ENCODE measurements at places on chromosomes 11 and 22.

DNA sequence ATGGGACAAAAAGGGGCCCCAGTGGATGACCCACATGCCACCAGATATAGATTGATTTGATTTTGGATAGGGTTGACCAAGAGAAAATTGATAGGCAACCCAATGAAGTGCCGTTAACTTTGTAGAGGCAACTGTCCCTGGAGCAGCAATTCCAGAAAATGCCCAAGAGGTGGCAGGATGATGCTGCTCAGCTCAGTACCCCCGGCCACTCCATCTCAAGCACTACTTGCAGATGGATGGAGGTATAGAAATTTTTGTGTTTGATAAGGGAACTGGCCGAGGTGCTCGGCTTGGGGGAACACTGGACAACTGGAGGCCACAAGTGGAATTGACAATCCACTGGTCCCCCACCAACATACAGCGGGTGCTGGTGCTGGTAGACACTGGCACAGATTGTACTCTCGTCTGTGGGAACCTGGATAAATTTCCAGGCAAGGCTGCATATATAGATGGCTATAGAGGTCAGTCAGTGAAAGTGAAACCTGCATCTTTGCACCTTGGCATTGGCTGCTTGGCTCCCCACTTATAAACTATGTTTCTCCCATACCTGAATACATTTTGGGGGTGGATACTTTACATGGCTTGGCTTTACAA is 86.3 kb downstream of the CCDC83 start:
- DNase-seq, result peak; percentile 60

DNA sequence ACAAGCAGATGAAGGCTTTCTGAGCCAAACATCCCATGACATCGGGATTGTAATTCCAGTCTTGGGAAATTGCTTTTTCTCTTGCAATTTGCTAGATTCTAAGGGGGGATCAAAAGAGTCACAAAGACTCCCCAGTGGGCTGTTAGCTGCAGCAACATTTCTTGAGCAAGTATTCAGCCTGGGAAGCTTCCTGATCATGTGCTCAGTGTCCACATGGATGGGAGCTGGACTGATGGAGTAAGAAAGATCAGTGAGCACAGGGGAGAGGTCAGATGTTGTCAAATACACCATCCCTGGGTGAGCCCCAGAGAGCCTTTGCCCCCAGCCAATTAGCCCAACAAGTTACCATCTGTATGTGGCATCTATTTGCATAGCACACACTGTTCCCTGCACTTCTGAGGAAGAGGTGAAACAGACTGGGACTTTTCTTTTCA is 10.2 kb upstream of the GRK3 start:
- no peak for DNase-seq

DNA sequence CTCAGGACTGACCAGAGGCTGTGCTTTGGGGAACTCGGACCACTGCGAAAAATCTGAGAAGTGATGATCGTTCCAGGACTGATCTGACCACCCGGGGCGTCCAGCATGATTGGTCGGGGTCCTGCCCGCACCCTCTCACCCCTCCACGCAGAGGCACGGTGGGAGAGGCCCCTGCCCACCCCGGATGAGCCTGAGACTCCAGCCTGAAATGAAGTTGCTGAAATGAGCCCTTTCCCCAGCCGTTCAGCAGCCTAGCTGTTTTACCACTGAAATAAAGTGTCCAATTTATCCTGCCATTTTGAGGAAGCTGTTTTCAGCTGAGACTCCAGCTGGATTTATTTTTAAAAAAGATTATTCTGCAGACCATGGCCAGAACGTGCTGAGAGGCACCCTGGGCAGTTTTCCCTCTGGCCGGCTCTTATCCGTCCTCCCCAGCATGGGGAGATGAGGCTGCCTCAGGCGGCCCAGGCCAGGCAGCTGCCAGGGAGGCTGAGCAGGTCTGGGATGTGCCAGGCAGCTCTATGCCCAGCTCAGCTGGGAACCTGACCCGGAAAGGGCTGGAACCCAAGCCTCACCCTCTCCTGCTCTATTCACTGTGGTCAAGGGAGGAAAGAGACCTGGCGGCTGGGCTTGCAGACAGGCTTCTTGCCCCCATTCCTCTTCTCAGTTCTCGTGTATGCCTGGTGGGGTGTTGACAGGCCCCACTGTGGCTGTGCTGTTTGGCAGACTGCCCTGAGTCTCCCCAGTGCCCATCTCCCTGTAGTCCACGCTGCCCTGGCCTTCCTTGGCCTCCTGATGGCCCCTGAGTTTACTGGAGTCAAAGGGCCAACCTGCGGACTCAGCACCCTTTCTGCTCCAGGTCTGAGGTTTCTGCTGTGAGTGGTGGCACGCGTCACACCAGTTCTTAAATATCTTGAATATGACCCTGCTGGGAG is 161.0 kb upstream of the B3GAT1 start:
- DNase-seq, result no peak

GRCh38 chr11:46387919-46388618 is 3.5 kb downstream of the CHRM4 start:
- DNase-seq, result no peak

- DNase-seq, result no peak
Measured at GRCh38 chr11:93613231-93613831, 48.2 kb upstream of the CEP295 start.

DNA sequence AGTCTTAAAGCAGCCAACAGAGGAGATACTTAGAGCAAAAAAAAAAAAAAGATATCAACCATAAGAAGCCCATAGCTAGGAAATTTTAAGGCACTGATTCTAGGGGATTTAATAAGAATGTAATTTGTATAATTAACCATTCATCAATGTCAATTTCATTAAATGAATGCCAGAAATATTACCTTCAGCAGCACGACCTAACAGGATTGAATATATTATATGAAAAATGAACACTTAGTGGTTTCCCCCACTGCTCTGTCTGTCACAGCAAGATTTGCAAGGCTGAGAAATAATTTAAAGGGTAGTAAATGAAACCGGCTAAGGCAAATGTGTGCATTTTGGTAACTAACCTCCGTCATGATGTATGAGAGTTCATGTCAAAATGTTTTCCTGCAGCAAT is 319.9 kb downstream of the KIRREL3 start:
- no peak for DNase-seq

GRCh38 chr22:50626314-50626849 is 1.6 kb downstream of the ARSA start:
- DNase-seq, result no peak

- DNase-seq, result peak; percentile 77
Measured at GRCh38 chr11:134331354-134332188, at the start of gene GLB1L2. Gene GLB1L2, plus strand, starts transcription at chr11:134331988. Its CDS starts 74 bp downstream, at chr11:134332062.

DNA sequence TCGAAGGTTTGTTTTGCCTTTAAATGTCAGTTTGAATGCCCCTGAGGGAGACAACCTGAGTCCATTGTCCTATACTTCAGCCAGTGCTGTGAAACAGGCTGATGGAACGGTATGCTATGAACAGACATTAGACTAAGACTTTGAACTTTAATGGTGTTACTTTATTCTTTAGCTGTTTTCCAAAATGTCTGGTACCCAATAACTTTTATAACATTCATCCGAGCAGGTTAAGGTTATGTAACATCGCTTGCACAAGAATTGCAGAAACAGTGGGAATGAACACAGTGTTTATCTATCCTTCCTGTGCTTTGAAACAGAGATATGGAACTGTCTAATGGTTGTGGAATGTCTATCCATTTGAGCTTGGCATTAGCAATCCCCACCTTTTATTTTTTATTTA is 12.5 kb upstream of the PTS start:
- DNase-seq, result no peak

- peak; percentile 82 for DNase-seq
Measured at GRCh38 chr22:39534591-39535356, 2.2 kb upstream of the RPS19BP1 start.

- DNase-seq, result no peak
Measured at GRCh38 chr11:32184041-32184722, 93.3 kb downstream of the RCN1 start.

GRCh38 chr22:17580441-17581031 is 17.2 kb downstream of the SLC25A18 start:
- DNase-seq, result no peak

DNA sequence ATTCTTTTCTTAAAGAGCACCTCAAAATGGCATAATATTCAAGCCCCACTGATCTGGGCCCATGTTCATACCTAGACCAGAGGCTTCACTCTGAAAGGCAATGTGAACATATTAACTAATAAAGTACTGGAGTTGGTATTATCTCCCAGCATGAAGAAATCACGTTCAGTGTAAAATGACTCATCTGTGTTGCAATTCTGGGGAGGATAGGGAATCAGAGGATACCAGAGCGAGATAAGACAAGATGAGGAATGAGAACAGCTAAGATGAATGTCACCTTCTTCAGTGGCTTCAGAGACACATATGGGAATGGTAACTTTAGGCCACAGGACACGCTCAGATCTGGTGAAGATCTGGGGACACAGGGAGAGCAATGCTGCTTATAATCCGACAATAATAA is 121.1 kb downstream of the NTM start:
- no peak for DNase-seq

DNA sequence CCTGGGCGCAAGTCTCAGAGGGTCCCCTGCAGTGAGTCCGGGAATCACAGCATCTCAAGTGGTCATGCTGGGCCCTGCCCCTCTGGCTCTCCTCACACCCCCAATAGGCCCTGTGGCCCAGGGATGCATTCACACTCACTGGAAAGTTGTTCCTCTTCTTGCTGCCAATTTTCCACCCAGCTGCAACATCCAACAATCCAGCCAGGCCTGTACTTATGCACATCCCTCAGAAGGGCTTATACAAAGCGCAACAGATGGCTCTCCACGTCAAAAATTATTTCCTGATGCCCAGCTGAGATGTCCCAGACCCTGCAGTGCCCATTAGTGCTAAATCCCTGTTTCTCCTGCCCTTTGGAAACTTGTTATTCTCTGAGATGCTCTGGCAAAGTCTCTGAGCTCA is 407.8 kb upstream of the NARS2 start:
- DNase-seq, result no peak

GRCh38 chr11:93411705-93412104 is 81.2 kb downstream of the DEUP1 start:
- no peak for DNase-seq

DNA sequence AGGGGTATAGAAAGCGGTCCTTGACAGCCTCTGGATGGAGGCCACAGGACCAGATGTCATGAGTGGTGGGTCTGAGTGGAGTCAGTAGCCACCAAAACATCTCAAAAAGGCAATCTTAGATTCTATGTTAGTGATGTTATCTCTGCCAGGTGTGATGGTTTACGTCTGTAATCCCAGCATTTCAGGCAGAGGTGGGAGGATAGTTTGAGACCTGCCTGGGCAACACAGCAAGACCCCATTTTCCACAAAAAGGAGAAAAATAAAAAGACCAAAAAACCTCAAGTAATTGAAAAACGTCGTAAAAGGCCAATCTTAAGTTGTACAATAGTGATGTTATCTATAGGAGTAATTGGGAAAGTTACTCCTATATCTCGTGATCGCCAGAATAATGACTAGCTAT is 3.7 kb upstream of the MTCH2 start:
- no peak for DNase-seq

DNA sequence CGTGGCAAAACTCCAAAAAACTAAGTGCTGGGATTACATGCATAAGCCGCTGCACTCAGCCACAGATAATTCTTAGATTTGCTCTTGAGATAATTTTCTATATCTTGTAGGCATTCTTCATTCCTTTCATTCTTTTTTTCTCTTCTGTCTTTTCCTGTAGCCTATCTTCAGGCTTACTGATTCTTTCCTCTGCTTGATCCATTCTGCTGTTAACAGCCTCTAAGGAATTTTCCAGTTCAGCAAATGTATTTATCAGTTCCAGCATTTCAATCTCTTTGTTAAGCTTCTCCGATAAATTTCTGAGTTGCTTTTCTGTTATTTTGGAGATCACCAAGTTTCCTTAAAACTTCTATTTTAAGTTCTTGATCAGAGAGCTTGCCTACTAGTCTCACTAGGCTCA is 46.7 kb downstream of the SMC1B start:
- no peak for DNase-seq

DNA sequence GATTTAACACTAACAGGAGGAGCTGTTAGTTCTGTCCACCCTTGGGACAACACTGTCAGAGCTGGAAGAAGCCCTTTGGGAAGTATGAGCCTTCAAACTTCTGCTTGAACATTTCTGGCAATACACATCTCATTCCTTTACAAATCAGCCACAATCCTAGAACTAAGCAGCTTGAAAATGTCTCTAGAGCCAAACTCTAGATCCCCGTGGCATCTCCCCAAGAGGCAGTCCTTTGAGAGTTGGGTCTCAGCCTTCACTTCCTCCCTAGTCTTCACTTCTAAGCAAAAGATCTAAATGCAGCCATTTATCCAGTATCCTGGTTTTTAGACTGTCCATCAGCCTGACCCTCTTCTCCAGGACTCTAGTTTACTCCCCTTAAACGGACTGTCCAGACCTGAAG is 26.9 kb downstream of the ARFGAP2 start:
- DNase-seq, result no peak

DNA sequence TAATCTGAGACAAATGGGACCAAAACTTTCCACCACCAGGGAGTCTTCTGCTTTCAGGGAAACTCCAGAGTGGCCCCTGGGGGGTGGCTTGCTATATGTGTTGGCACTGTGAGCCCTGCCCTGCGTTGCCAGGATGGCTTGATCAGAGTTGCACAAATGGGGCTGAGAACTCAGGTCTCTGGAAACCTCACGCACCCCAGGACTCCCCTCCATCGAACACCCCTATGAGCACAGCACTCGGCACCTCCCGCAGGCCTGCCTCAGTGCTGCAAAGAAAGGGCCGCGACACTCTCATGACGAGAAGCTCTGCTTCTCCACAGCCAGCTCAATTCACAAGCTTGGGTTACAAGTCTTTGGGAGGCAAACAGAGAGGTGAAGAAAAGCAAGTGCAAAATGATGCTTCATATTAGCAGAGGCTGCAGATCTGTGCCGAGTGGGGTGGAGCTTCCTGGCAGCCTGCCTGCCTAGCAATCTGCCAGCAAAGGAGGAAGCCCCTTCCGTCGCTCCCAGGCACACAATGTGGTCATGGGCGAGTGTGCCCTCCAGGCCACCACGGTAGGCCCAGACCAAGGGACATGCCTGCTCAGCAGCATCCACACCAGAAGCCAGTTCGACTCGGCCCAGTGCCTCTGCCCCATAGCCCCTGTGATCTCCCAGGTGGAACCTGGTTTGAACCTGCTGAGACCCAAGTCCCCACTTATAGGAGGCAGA is 55.7 kb downstream of the MYH9 start:
- DNase-seq, result peak; percentile 81

- DNase-seq, result no peak
Measured at GRCh38 chr11:16977136-16977993, 36.8 kb downstream of the PLEKHA7 start.

- no peak for DNase-seq
Measured at GRCh38 chr11:114440971-114441763, 1.9 kb downstream of the REXO2 start.

Measured in activated CD4-positive, alpha-beta T cell treated with anti-CD3 and anti-CD28 coated beads, Interleukin-2, amount 50 U/mL, for 16 hours (primary cell).